ENCODE measurements at places on chromosomes 3 and 15.

GRCh38 chr3:188581792-188582191 lies 427.8 kb downstream of the LPP start:
- DNase-seq = no peak

DNA sequence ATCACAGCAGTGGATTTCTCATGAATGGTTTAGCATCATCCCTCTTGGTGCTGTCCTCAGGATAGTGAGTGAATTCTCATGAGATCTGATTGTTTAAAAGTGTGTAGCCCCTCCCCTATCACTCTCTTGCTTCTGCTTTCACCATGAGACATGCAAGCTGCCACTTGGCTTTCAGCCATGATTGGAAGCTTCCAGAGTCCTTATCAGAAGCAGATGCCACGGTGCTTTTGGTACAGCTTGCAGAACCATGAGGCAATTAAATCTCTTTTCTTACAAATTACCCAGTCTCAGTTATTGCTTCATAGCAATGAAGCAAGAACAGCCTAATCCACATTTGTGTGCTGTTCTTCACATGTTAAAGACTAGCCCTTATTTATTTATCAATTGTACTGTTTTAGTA lies 495.2 kb upstream of the EPHA6 start:
- DNase-seq = no peak

GRCh38 chr3:52440671-52441070 lies 4.2 kb downstream of the SEMA3G start:
- DNase-seq = no peak

- DNase-seq = no peak
Observed at GRCh38 chr3:133820889-133821675, 15.5 kb downstream of the SRPRB start.

DNA sequence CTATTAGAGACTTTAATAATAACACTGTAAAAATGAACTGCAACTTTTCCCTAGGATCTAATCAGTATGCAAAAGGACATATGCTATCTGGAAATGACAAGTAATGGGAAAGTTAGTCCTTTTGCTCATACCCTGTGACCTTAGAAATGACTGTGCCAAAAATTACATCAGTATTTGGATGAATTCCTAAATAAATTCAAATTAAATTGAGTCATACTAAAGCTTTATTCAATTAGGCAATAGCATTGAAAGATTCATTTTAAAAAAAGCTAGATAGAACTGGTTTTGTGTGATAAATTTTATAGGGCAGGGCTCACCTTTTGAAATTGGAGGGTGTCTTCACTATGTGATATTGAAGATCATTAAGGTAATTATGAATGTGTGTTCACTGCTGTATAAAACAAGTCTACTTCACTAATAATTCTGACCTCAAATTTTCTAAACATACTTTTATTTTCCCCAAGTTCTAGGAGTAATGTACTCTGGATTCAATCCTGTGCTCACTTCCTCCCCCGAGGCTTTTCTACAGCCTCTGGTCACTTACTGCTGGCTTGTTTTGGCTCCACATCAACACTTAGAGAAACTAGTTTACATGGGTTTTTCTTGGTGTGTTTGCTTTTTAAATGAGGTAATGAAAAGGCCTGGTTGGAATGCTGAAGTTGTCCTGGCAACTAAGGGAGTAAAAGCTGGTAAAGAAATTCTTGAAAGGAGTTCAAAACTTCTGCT lies 44.4 kb upstream of the SPTSSB start:
- no peak for DNase-seq

DNA sequence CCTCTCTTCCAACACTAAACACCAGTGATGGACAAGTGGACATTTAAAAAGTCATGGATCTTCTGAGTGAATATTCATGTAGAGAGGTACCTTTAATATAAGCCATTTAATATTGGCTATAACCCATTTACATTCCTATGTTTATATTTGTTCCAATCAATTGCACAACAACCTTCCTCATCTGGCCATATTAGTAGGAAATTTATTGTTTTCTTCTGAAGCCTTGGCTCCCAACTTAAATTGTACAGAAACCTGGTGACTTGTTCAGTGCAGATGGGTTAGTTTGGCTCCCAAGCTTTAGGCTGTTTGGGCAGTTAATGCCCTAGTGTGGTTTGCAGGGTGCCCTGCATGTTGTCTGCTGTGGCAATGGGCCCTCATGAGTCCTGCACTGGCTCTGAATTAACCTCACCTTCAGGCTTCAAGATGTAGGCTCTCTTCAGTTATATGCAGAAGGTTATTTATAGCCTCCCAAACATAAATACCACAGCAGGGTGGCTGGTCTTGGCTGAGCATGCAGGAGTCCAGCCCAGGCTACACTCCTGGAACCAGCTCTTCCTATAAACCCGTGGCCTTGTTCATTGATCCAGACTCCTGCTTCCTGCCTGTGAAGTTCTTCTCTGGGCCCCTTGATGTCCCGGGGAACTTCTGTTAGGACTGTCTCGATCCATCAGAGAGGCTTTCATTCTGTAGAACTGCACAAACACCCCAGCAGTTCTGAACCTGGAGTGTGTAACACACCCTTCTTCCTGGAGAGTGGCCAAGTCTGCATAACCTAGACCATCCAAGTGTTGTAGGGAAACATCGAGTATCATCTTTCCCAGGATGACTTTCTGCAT lies 57.0 kb downstream of the DUT start:
- no peak for DNase-seq

DNA sequence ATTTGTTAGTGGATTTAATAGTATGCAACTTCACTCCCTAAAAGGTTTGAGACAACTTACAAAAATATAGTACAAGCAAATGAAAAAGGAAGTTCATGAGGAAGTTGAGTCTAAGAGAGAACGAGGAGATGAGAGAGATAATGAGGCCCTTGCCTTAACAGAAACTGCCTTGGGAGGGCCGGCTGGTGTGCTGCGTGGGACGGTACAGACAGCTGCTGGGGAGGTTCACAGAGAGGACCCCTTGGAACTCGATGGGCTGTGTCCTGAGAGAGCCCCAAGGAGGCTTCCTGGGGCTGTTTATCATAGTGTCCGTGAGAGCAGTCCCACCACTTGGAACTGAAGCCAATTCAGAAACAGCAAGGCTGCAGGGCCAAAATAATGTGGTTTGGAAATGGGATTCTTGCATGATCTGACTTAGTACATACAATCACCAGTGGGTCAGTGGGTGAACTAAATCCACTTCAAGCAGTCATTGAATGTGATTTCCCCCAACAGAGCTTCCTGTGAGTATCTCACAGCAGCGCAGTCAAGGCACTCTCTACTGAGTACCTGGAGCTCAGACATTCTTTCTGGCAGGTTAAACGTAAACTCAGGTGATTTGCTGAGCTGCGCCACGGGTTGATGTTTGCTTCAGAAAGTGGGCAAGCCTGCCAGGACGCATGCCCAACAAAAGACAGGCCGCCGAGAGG lies 90.8 kb downstream of the CRTC3 start:
- no peak for DNase-seq

DNA sequence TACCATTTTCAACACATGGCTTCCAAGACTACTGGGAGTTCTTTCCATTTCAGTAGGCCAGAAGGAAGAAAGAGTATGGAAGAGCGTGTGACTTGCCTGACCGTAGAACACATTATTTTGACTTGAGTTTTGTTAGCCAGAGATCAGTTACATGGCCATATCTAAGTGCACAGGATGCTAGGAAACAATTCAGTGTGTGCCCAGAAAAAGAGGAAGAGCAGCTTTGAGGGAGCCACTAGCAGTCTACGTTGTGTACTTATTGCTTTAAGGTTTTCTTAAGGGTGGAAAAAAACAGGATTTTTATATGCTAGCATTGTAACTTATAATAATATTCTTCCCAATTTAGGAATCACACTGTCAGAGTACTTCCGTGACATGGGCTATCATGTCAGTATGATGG lies 44.1 kb upstream of the GRAMD1C start:
- no peak for DNase-seq

GRCh38 chr3:1381647-1382036 lies 288.8 kb downstream of the CNTN6 start:
- no peak for DNase-seq

DNA sequence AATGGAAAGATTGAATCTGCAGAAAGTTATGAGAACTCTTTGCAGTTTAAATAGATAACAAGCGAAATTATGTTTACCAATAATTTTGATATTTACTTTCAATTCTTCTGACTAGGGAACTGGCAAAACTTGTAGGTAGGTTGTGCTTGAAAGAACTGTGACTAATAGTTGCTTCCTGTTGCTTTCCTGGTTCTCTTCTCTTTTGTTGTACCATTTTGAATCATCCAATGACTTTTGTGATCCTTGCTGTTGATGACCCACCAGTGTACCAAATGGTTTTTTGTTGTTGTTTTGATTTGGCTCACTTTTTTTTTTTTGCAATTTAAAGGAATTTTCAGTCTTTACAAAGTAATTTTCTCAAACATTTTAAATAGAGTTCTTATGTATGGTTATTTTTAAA lies 64.9 kb upstream of the DCBLD2 start:
- no peak for DNase-seq

- DNase-seq = no peak
Observed at GRCh38 chr15:74868059-74868458, 5.1 kb downstream of the SCAMP2 start.

Data from NCI-H2081 (cell line).